NCI-H2029 treated with DMSO at 0.1 percent for 48 hours (cell line): ENCODE measurements at places on chromosomes 13 and 19.
A peak's percentile ranks its signal among the peaks of the same experiment; 100 is the strongest.

- DNase-seq = no peak
These were observed 6.8 kb upstream of the GRIN3B start for GRCh38 chr19:993361-993830.

DNA sequence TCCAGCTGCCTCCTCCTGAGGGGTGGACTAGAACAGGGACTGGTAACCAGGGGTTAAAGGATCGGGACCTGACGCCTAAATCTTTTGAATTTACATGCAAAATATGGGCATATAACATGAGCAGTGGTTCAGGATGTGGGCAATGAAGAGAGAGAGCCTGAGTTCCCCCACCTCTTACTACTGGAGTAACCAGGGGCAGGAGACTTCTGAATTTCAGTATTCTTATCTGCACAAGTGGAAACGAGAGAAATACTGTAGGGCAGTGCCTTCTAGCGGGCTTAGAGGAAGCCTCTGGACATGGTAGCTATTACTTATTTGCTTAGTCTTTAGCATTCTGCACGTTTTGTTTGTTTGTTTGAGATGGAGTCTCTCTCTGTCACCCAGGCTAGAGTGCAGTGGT is 26.3 kb downstream of the BCAT2 start:
- no peak for DNase-seq

DNA sequence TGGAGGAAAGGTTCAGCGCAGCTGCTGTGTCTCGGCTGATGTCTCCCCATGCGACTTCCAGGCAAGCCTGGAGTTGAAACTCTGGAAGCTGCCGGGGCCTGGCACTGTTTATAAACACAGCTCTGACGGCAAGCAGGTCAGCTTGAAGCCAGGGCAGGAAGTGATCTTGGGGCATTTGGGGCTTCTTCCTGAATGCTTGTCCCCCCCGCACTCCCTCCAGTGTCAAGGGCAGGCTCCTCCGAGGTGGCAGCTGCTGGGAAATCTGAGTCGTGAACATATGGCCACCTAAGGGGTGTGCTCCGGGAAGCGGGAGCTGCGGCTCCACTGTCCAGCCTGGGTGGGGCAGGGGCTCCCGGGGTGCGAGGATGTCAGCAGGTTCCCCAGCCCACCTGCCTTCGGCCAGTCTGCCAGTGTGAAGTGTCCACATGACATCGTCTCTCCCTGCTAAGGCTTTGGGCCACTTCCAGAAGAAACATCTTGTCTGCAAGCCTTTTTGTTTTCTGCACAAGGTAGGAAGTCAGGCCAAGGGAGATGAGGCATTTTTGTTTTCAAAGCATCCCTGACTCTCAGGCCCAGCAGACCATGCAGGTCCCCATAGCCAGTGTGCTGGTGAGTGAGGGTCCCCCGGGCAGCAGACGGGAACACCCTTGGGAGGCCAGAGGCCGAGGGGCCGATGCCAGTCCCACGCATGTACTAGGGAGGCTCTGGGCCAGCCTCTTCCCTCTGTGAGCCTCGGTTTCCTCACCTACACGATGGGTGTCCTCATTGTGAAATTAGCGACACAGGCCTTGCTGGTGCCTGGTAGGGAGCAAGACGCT is 2.7 kb downstream of the PIAS4 start:
- no peak for DNase-seq

GRCh38 chr13:41751277-41751676 is 209.6 kb downstream of the VWA8 start:
- no peak for DNase-seq

DNA sequence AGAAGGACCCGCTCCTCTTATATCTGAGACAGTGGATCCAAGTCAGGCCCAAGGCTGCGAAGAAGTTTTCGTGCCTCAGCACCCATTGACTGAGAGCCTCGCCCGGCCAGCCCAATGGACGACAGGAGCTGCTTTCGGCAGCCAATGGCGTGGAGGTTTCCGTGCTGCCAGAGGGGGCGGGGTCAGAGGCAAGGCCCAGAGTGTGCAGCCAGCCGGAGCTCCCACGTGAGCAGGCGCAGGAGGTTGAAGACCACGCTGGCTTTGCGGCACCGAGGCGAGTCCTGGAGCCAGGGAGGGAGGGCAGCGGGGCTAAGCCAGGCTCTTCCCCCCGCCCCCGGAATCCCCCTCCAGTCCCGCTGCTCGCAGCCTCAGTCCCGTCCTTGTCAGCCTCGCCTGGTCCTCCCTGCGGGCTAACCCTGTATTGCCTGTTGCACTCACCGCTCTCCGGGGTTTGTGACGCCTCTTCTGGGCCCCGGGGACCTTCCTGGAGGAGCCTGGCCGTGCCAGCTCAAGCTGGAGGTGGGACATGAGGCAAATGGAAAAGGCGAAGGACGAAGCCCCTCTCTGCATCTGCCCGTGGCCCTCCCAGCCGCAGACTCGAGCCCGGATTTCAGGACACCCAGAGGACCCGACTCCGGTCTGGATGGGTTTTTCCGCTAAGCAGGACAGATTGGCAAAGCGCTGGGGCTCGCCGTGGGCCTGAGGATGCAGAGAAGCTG is 1.5 kb downstream of the IFNL4 start:
- DNase-seq = no peak

DNA sequence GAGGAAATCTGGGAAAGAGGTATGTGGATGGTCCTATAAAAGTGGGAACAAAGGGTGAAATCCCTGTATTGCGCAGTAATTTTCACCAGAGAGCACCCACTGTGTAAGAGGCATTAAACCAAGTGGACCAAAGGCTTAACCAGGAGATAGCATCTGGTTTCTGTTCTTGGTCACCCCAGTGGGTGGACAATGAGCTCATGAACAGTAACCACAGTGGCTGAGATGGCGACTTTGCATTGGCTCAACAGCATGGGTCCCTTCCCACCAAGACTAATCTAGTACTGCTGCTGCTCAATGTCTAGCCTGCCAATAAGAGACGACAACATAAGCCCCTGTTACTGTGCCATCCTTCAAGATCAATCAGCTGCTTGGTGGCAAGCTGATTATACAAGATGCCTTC is 36.6 kb downstream of the CCDC169 start:
- no peak for DNase-seq

GRCh38 chr19:39943586-39943985 is 9.2 kb upstream of the FCGBP start:
- DNase-seq = no peak

GRCh38 chr19:48595833-48596232 is 10.7 kb upstream of the SPACA4 start:
- no peak for DNase-seq

DNA sequence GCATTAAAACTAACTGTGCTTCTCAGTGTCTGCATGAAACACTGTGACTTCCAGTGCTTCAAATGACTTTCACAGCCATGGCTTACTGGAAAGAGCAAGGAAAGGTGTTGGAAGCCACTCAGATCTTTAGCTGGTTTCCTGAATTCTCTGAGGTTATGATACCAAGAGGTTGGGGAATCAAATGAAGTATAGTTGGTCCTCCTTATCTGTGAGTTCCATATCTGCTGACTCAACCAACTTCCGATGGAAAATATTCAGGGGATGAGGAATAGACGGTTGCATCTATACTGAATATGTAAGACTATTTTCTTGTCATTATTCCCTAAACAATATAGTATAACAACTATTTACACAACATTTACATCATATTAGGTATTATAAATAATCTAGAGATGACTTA is 32.4 kb downstream of the EPSTI1 start:
- DNase-seq = no peak

DNA sequence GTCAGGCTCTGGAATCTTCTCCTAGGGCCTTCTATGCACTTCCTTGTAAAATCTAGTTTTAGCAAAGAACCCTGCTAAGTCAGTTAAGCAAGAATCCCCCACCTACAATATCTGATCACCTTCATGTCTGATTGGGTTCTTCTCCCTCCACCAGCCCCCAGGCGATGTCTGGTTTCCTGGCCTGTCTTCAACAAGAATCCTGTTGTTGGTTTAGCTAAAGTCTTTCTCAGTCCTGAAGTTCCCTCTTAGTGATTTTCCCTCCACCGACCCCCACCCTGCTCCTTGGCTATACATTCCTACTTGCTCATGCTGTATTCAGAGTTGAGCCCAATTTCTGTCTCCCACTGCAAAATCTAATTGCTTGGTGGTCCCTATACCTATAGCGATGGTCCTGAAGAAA is 35.2 kb upstream of the SLC46A3 start:
- DNase-seq = no peak

DNA sequence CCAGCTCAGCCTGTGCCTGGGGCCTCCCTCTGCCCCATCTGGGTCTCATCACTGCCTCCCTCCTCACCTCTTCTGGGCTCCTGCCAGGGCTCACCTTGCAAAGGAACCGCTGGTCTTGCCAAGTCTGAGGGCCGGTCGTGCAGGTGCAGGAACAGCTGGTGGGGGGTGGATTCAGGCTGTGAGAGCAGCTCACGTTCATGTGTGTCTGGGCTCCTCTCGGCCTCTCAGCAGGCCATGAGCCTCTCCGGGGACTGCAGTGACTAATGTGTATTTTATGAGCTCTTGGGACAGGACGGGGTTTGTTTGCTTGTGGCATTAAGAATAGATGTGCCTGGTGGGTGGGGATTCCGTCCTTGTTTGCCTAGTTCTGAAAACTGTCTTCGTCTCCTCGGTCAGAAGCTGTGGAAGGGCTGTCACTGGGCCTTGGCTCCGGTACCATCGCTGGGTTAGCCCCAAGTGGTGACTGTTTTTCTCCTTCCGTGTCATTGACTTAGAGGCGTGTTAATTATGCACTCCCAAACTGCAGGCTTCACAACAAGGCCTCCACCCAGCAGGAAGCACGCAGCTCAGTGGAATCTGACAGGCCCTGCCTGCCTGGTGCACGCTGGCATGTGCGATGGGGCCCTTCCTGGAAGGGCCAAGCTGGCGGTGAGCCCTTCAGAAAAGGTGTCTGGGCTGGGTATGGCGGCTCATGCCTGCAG is 77.6 kb downstream of the KDM4B start:
- peak; percentile 98 for DNase-seq

- DNase-seq = no peak
These were observed 227.6 kb upstream of the UBL3 start for GRCh38 chr13:30078059-30078458.

GRCh38 chr19:33750587-33751435 is 45.9 kb upstream of the KCTD15 start:
- no peak for DNase-seq

DNA sequence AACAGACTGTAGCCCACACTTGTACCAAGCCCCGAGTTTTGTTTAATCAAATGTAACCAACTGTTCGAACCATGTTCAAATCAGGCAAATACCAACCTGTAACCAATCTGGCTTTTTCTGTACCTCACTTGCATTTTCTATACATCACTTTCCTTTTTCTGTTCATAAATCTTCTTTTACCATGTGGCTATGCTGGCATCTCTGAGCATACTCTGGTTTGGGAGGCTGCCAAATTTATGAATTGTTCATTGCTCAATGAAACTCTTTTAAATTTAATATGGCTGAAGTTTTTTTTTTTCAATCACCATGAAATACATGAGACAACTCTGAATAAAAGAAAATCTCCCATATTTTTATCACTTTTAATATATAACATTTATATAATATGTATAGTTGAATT is 256.1 kb downstream of the SLITRK6 start:
- no peak for DNase-seq

DNA sequence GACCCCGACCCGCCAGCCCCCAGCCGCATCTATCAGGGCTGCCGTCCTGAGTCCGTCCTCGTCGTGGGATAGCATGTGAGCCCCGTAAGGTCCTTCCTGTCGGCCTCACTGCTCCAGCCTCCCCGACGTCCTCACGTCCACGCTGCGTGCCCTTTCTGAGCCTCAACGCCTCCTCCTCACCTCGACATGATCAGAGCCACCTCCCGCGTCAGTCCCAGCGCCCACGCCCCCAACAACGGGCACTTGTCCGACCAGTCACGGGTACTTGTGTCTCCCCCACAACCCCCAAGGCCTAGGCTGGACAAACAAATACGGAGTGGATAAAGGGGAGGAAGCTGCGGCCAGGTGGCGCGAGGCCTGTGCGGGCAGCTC is 665 bp downstream of the ZNF497 start:
- peak; percentile 25 for DNase-seq

DNA sequence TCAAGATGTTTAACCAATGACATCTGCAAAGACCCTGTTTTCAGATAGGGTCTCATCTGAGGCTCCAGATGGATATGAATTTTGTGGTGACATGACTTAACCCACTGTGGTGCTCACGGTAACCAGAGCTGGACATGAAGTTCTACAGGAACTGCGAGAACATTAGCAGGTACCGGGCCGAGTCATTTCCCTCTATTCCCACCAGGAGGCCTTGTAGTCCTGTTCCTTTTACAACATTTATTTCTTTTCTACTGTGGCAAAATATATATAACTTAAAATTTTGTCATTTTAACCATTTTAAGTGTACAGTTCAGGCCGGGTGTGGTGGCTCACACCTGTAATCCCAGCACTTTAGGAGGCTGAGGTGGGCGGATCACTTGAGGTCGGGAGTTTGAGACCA is 7.6 kb upstream of the TSPAN16 start:
- DNase-seq = no peak

DNA sequence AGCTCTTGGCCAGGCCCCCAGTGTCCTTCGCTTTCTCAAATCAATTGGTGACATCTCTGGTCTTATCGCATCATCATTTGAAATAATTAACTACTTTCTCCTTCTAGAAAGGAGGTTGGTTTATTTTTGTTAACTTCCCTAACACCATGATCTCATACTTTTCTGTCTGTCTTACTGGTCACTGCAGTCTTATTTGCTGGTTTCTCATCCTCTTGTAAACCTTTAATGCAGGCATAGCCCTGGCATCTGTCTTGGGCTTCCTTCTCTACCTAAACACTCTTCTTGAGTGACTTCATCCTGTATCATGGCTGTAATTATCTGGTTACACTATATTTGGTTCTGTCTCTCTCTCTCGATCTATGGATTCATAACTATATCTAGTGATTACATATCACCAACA is 152.8 kb downstream of the CYSLTR2 start:
- no peak for DNase-seq

DNA sequence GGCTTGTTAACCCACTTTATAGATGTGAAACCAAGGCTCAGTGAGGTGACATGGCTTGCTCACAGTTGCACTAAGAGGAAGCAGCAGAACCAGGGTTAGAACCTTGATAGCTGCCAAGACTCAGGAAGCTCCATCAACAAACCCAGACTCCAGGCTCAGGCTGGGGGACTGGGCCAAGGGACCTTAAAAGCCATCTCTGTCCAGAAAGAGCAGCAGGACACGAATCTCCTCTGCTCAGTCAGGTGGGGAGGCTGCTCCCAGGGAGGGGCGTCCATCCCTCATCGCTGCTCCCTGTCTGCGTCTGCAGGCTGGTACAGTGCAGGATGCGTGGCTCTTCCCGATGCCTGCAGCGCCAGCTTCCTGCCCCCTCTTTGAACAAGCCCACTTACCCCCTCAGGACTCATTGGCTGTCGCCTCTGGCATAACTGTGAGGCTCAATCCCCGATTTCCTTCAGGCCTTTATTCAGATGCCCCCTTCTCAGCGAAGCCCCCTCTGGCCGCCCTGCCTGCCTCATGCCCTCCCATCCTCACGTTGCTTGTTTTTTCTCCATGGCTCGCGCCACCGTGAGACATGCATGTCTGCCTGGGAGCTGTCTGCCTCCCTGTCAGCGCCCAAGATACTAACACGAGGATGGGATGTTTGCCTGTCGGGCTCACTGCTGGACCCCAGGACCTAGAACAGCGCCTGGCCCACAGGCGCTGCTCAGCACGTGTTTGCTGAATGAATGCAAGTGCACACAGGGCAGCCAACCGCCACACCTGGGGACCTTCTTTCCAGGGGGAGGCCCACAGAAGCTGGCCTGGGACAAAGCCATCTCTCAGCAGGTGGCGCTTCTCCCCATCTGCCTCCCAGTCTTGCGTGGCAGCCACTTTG is 21.5 kb downstream of the AKT2 start:
- no peak for DNase-seq

- DNase-seq = no peak
These were observed 9.4 kb downstream of the SAMD4B start for GRCh38 chr19:39351537-39352064.

- no peak for DNase-seq
These were observed 852 bp downstream of the SCEL start for GRCh38 chr13:77536358-77536757.

- no peak for DNase-seq
These were observed 47.9 kb upstream of the C13orf42 start for GRCh38 chr13:51158880-51159518.
